Stimulated activated CD4-positive, alpha-beta T cell treated with anti-CD3 and anti-CD28 coated beads, TNF-alpha, amount 100 ng/mL, for 4 hours (primary cell): ENCODE measurements at places on chromosomes 12 and 14.

DNA sequence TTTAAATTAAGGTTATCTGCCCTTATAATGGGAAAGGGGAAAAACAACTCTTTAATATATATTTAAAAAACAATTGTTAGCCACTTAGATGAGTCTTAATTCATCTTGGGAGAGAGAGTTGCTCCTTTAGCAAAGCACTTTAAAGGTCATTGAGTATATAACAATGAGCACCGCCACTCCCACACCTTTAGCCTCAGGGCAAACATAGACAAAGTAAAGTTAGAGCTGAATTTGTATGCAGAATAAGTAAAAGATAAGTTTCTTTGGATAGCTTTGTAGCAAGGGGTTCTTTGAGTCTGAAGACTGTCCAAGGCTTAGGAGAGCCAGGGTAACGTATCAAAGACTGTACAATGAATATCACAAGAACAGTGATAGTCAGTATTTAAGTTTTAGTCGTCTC is 728.8 kb upstream of the LMO3 start:
- DNase-seq = no peak

DNA sequence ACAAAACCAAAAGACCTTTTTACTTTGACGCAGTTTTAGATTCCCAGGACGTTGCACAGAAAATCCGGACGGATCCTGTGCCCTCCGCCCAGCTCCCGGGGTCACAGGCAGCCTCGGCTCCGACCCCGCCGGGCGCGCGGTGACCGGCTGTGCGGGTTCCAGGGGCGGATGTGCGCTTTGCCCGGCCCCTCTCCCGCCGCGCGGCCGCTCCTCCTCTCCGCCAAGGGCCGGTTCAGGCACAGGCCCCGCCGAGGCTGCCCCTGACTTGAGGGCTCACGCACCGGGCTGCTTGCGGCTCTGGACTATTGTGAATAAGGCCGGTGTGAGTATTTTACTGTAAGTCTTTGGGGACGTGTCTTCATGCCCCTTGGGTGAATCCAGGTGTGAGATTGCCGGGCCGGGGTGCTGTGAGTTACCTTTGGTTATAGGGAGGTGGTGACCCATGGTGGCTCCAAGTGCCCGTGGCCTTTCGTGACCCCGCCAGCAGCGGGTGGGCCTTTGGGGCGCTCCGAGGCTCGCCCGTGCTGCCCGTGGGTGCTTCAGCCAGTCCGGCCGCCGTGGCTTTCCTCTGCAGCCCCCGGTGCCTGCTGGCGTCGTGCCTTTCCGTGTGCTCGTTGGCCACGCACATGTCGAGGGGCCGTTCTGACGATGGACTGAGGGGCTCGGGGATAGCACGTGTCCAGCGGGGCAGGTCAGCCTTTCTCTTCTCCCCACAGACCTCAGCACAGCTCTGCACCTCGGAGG is 45.9 kb downstream of the NOC4L start:
- DNase-seq = no peak

DNA sequence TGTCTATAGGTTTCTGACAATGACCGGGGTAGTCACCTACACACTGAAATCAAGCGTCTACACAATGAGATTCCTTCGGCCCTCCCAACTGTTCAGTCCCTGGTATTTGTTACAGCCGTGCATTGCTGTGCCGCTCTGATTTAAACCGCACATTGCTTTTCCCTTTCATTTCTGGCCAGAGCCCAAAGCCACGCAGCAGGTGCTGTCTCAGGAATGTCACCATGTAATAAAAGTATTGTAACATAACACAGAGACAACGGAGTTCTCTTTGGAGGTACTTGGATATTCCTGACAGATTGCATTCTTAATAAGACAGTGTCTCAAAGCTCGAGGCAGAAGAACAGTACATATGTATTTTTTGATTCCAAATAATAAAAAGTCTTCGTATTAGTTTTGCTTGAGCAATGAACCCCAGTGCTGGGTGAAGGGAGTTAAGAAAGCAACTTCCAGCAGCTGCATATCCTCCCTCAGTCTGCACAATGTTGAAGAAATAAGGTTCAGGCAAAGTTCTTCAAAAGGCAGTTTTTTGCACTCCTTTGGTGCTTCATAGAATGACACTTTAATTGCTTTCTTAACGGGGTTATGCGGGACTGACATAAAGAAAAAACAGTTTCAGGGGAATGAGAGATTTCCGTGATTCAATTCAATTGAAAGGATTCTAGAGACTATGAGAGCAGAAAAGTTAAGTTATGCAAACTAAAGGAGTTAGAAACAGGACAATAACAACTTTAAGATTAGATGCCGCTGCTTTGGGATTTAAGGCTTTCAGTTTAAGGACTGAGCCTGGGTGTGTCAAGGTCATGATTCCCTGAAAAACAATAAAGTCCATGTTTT is 288.7 kb upstream of the FLRT2 start:
- no peak for DNase-seq

DNA sequence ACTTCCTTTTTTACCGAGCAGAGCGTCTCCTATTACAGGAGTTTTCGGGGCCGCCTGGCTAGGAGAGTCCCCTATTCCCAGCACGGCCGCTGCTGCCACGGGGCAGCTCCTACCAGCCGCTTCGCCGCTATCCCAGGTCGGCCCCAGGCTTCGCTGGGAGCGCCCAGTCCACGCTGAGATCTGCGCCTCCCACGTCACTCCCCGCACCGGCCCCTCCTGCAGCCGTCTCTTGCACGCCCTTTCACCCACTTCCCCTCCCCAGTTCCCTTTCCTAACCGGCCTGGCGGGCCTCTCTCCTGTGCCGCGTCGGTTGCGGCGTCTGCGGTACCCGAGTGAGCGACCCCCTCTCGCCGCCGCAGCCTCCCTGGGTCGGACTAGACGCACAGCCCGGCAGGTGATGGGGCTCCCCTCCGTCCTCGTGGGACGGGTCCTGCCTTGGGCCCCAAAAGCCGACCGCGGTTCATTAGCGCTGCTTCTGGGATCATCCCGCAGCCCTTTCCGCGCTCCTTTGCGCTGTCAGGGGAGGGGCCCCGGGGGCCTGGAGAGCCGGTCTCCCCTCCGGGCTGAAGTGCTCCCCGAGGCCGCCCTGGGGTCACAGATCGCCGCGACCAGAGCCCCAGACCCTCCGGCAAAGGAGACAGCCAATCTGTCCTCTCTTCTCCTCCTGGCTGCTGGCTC is 1318.4 kb downstream of the TMEM121 start:
- DNase-seq = peak; percentile 47

- DNase-seq = no peak
Measured at GRCh38 chr12:24943947-24944600, 4.8 kb downstream of the BCAT1 start.

GRCh38 chr12:119008691-119009221 is 27.4 kb downstream of the SRRM4 start:
- DNase-seq = no peak

- DNase-seq = no peak
Measured at GRCh38 chr14:47675466-47676314, at the start of gene MDGA2. Gene MDGA2 (minus strand): TSS chr14:47675605.

GRCh38 chr14:73467377-73467776 is 9.0 kb upstream of the NUMB start:
- peak; percentile 53 for DNase-seq

DNA sequence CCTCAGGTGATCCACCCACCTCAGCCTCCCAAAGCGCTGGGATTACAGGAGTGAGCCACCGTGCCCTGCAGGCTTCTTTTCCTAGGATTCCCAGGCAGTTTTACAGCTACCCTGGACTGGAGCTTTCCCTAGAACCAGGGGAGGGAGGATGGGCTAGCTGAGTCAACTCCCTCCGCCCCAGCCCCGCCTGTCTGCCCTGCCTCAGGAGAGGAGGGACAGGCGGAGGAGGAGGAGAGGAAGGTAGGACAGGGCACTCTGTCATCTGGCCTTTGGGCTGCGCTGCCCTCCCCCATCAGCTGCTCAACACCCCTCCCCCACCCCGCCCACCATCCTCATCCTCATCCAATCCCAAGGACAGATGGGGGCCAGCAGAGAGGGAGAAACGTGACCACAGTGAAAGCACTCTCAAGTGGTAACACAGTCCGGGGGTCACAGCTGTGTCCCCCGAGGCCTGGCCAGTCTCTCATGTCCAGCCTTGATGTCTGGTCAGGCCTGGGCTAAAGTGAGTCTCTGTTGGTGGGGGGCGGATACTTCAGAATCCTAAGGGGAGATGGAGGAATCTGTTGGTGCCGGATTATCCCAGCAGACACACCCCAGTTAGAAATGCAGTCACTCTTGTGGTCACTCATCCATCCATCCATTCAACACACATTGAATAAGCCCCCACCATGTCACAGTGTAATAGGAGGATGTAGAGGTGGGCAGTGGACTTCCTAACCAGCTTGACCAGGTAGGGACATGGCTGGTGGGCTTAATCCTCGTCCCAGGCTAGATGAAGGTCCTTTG is 12.3 kb downstream of the FIGNL2 start:
- no peak for DNase-seq

- no peak for DNase-seq
Measured at GRCh38 chr12:48185181-48185919, 1.9 kb downstream of the CCDC184 start.

DNA sequence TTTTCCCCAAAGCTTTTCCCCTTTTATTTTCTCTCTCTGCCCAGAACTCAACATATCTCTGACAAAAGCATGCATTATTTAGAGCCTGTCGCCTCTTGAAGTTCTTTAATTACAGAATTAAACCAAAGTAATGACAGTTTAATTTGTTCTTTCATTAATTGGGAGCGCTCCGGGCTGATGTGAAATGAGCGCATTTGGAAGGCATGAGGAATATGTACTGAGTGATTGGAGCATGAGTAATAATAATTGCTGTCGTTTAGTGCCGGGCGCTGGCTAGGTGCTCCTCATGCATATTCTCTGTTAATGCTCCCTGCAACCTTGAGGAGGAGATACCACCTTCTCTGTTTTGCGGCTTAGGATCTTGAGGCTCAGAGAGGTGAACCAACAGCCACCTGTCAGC is 120.5 kb downstream of the SLC25A47 start:
- DNase-seq = no peak

GRCh38 chr12:21502164-21502496 is 541 bp downstream of the GOLT1B start:
- no peak for DNase-seq

- DNase-seq = no peak
Measured at GRCh38 chr12:87066326-87066725, 810.1 kb upstream of the MGAT4C start.

- no peak for DNase-seq
Measured at GRCh38 chr12:6963016-6963731, 7.3 kb downstream of the PHB2 start.

DNA sequence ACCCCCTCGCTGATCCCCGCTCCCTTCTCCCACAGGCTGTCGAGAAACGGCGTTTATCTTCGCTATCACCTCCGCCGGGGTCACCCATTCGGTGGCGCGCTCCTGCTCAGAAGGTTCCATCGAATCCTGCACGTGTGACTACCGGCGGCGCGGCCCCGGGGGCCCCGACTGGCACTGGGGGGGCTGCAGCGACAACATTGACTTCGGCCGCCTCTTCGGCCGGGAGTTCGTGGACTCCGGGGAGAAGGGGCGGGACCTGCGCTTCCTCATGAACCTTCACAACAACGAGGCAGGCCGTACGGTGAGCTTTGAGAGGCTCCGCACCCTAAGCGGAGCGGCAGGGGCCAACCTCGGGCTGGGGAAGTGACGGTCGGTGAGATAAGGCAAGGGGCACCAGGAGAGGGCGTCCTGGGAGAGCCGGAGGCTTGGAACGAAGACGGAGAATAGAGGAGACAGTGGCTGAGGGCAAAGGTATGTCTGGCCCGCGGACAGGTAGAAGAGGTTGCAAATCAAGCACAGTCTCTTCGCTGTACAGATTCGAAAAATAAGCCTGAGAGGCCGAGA is 2.3 kb downstream of the WNT1 start:
- no peak for DNase-seq

- no peak for DNase-seq
Measured at GRCh38 chr14:73428353-73428824, 30.0 kb downstream of the NUMB start.
